ENCODE measurements at places on chromosomes 4 and X.

GRCh38 chrX:720825-721224 is 90.2 kb downstream of the SHOX start:
- no peak for DNase-seq

DNA sequence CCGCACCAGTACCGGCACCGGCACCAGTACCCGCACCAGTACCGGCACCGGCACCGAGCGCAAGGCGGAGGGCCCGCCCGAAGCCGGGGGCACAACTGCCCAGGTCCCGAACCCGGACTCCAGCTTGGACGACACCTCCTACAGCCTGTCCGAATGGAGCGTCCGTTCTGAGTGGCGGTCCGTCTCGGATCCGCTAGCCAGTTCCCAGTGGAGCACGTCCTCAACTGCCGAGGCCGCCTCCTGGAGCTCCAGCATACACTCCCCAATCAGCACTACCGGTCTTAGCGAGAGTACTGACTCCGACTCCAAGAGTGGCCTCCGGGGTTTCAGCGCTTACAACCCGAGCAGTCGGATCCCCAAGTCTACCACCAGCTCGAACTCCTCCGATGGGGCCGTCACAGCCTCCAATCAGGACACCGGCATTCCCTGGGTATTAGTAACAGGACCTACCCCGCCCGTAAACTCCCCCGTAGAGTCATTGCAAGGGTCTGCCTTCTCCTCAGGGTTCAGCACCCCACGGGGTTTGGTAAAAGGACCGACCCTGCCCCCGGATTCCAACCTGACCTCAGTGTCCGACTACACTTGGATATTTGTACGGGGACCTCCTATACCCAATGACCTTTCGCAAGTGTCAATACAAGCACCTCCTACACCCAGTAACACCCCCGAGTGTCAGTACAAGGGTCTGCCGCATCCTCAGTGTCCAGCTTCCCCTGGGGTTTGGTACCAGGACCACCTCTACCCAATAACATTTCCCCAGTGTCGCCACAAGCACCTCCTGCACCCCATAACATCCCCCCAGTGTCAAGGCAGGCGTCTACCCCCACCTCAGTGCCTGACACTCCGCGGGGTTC is 721 bp upstream of the MAOA start:
- peak; percentile 70 for DNase-seq

DNA sequence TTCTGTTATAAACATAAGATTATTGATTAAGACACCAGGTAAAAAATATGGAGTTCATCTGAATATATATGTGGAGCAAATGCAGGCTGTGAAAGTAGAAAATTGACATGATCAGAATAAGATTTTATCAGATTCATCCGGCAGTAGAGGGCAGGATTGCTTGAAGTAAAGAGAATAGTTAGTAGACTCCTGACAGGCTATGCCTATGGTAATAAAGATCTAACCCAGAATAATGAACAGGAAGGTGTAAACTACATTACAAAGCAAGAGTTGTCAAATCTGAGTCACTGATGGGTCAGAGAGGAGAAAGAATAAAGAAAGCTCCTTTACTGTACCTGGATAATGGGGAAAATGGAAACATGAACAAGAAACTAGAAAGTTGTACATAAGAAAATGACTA is 20.8 kb upstream of the TMEM184C start:
- DNase-seq: no peak

DNA sequence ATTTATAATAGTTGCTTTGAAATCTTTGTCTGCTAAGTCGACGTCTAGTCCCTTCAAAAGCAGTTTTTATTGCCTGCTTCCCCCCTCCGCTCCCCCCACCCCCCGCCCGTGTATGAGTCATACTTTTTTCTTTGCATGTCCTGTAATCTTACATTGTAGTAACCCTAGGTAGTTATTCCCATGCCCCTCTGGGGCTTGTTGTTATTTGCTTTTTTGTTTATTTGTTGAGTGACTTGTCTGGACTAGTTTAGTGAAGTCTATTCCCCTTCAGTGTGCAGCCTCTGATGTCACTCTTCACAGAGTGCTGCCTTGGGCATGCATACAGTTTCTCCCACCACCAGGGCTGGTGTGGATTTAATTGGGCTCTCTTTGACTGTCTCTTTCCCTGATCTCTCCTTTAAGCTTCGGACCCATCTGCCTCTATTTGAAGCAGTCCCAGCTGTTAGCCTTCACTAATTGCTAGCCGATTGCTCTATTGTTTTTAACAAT is 86.2 kb downstream of the PPEF1 start:
- no peak for DNase-seq

- DNase-seq: no peak
Observed at GRCh38 chr4:68079928-68080327, 49.7 kb downstream of the TMPRSS11F start.

GRCh38 chr4:151537687-151538086 is 128.7 kb downstream of the FHIP1A start:
- DNase-seq: no peak

DNA sequence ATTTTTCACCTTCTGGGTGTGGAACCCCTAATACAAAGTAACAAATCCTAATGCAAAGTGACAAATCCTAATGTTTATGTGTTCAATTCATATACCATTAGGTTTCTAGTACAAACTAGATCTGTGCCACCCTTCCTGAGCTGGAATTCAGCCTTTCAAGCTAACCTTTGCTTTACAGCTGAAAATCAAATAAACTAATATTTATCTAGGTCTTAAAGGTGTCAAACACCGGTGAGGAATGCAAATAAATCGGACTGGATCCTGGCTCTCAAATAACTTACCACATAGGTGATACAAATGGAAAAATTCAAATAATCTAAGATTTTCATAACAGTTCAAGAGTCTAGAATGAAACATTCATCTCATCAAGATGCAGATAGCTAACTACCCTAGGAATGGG is 11.6 kb downstream of the IRF2 start:
- no peak for DNase-seq

DNA sequence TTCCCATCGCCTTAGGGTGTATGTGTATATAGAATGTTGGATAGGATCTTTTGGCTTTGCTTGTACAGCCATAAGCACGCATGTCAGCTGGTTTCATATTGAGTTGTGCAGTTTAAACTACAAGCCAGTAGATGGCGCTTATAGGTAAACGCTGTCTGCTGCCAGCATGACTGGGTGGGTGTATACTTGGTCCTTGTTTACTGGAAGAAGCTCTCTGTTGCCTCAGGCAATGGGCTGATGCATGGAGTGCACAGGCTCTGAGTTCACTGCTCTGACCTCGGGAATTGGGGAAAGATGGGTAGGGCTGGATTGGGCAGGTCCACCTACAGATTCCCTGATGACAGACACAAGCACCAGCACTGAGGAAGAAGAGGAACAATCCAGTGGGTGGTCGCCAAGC is 831.5 kb downstream of the STIM2 start:
- peak; percentile 57 for DNase-seq

GRCh38 chrX:16628946-16629595 is 20.9 kb upstream of the S100G start:
- no peak for DNase-seq

GRCh38 chr4:184978211-184978610 is 40.1 kb upstream of the HELT start:
- DNase-seq: no peak

GRCh38 chr4:39357002-39357401 is 9.2 kb downstream of the RFC1 start:
- DNase-seq: peak; percentile 63

DNA sequence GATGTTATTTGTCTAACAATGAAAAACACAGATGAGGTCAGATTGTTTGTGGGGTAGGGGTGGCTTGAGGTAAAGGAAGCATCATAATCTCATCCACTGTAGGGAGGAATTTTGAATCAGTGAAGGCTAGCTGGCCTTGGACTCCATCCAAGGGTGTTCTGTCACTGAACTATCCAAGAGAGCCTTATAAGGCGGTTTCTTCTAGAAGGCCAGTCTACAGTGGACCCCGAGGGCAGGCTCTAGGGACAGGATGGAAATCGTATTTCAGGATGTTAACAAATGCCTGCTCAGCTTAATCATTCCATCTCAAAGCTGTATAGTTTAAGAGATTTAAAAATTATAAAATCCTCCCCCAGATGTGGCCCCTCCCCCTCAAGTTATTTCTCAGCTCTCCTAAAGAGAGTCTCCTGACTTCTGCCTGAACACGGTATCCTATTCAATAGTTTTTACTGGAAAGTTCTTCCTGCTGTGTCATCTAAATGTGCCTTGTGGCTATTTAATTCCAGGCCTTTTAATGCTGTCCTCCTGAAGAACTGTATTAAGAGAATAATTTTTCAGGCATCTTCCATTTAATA is 8.0 kb downstream of the IGFBP7 start:
- DNase-seq: no peak

- DNase-seq: peak; percentile 56
Observed at GRCh38 chrX:153727123-153727931, 2.7 kb downstream of the ABCD1 start.

DNA sequence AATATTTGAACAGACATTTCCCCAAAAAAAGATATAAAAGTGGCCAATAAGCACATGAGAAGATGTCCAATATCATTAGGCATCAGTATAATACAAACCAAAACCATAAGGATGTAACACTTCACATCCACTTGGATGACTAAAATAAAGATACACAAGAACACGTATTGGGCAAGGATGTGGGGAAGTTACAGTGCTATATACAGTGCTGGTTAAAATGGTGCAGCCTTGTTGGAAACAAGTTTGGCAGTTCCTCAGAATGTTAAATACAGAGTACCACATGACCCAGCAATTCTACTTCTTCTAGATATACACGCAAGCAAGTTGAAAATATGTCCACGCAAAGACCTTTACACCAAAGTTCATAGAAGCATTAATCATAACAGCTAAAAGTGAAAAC is 58.9 kb downstream of the HAUS3 start:
- no peak for DNase-seq

GRCh38 chr4:52157641-52158316 is 106.7 kb downstream of the SPATA18 start:
- DNase-seq: no peak

DNA sequence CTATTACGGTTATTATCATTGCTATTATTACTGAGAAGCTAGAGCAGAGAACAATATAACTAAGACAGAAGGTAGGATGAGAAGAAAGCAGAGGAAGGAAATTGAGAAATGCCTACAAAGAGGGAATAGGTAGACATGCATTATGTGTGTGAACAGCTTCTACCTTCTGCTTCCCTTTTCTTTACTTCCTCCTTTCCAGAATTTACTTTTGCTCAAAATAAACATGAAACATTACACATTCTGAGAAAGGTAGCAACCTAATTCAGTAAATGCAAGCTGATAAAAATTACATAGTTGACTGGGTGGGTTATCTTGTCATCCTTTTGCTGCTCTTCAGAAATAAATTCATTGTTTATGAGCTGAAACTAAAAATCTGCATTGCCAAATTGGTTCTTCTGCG is 54.6 kb downstream of the AMOT start:
- DNase-seq: no peak

DNA sequence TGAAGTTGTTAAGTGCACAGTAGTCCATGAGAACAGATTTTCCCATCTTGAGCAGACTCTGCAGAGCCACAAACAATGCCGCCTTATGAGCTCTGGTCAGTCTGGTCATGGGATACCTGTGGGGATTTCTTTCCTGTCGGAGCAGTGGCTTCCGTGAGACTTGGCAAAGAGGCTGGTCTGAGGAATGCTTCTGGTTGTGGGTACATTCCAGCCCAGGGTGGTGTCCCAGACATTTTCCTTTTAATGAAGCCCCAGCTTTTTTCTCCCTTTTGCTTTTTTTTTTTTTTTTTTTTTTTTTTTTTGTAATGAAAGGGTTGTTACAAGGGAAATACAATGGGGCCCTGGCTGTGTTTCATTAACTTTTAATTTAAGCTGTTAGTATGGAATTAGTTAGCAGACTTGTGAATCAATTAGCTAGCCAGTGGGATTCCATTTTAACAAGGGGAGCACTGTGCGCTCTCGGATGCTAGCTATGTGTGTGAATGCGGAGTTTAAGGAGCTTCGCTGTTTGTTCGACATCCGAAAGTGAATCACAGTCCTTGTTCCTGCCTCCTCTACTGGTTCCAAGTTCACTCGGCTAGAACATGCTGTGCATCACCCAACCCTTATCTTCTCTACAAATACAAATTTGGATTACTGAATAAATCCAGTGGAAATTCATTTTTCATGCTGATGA is 225.1 kb downstream of the CBR4 start:
- no peak for DNase-seq

All from activated CD4-positive, alpha-beta T cell treated with anti-CD3 and anti-CD28 coated beads, Interleukin-2, amount 10 ng/mL, durations not matched to agents 24 days and 14 days (primary cell).